ENCODE measurements at places on chromosomes 3 and 15. TPM values are rescaled to one million over a fixed set of nuclear protein-coding genes. Genes with fewer than 3 reads are reported as not detected.

Gene SEMA6D
- total RNA-seq: 2.3 TPM

Gene DCLK3
- not detected for total RNA-seq

Gene PRR20G
- not detected for total RNA-seq

Gene BUB1B
- total RNA-seq: 1.2 TPM

Gene CCDC191
- 0.88 TPM for total RNA-seq

Gene FAH
- 164 TPM for total RNA-seq

Gene DISP2
- total RNA-seq: 0.06 TPM

Gene CHCHD4
- 8.2 TPM for total RNA-seq

Gene DCBLD2
- total RNA-seq: 11.3 TPM

Gene LMAN1L
- total RNA-seq: not detected

DNA sequence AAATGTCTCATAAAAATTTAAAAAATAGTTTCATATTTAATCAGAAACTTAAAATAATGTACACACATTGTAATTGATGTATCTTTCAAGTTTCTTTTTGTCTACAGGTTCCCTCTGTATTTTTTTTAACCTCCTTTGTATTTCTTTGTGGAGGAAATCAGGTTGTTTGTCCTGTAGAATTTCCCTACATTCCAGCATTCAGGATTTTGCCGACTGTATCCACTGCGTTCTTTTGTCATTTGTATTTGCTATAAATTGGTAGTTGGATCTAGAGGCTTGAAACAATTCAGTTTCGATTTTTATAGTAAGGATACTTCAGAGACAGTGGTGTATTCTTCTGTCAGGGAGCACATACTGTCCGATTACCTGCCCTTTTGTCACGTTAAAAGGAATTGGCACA is 367.2 kb downstream of the SOX2 start:
- no peak for DNase-seq

DNA sequence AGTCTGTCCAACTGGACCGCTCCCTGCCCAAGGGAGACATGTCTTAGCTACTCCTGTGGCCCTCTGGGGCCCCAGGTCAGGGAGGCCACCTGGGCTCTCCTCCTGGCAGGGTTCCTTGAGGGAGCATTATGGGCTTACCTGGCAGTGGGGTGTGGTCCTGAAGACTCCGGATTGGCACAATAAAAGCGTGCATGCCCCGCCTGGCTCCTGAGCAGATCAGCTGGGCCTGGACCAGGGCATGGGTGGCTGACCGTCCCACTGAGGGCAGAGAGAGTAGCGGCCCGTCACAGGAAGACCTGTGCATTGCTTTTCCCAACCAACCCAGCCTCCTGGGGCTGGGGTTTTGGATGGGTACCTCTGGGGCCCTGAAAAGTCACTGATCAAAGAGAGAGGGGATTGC is 5.4 kb downstream of the ACOX2 start:
- no peak for DNase-seq

- no peak for DNase-seq
These were observed 400.4 kb upstream of the THBS1 start for GRCh38 chr15:39180483-39180933.

DNA sequence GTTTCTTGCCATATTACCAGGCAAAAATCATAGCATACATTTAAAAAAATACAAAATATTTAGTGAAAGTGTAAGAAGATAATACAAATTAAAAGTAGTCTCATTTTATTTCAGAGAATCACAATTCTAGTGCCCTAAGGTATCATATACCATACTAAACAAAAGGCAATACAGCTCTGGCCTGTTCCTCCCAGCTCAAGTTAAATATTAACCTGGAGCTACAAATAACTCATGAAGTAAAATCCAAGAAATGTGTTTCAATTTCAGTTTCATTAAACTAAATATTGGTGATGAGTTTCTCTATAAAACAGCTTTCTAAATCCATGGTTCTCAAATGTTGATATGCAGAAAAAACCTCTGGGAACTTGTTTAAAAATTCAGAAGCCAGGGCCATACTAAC is 67.7 kb downstream of the INO80 start:
- no peak for DNase-seq

- DNase-seq: peak; percentile 62
These were observed 28.7 kb downstream of the NGRN start for GRCh38 chr15:90294159-90294558.

GRCh38 chr3:147400111-147400510 is 6.2 kb downstream of the ZIC4 start:
- no peak for DNase-seq

DNA sequence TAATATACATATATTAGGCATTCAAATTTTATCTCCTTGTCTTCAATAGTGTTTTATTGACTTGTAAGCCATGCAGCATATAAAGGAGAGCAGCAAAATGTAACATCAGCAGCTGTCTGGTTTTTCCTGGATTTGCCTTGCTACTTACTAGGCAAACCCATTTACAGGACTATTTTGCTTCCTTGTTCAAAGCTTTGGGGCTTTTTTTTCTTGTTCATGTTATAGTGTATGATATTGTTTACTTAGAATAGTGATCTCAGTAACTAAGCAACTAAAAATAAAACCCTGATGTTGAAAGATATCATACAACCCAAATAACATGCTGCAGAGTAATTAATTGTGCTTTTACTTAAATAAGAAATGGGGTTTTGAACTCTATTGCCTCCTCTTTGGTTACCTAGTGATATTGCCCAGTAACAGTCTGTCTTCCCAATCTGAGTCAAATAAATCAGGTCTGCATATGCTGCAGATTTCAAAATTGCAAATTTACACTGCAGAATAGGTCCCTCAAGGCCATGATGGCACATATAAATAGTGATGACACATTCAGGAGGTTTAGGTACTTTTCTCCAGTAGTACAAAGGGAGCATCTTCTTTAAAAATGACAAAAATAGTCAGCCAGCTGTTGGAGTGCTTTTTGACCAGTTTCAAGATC is 578.1 kb upstream of the NECTIN3 start:
- DNase-seq: no peak

GRCh38 chr3:13718000-13718399 is 161.9 kb downstream of the WNT7A start:
- DNase-seq: no peak

DNA sequence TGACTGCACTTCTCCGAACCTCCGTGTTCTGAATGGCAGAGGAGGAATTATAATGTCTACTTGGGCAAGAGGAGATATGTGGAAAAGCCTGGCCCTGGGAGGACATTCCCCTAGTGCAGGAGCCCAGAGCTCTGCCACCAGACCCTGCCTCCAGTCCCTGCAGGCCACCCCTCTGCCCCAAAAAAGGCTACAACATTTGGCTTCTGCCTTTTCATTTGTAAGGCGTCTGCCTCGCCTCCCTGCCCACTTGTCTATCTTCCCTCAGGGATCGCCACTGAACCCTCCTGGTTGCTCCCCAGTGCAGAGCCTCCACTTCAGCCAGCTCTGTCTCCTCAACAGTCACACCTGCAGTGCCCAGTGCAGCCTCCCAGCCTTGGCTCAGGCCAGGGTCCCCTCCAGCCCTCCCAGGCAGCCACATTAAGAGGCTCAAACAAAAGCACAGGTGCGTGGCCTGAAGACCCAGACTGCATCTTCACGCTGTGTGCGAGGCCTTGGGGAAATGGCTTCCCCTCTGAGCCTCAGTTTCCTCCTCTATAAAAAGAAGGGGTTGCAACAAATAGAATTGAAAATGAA is 125.9 kb upstream of the SMAD3 start:
- no peak for DNase-seq

DNA sequence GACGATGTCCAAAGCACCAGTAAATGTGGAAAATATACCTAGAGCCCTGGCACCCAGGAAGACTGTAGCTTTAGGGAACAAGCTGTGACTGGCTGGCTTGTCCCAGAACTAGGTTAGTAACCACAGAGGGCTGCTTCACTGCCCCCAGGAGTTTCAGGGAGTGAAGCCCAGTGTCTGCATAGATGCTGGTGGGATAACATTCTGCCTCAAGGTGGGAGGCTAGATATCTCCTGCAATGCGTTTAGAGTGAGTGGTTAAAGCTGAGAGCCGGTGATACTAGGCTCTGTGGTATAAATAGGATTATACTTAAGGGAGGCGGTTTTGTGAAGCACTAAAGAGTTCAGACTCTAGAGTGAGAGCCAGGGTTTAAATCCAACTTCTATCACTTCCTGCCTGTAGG is 11.7 kb upstream of the CP start:
- DNase-seq: no peak

GRCh38 chr3:40653001-40653400 is 128.2 kb downstream of the ZNF621 start:
- DNase-seq: no peak

GRCh38 chr15:70585707-70586034 is 177.7 kb downstream of the UACA start:
- DNase-seq: no peak

DNA sequence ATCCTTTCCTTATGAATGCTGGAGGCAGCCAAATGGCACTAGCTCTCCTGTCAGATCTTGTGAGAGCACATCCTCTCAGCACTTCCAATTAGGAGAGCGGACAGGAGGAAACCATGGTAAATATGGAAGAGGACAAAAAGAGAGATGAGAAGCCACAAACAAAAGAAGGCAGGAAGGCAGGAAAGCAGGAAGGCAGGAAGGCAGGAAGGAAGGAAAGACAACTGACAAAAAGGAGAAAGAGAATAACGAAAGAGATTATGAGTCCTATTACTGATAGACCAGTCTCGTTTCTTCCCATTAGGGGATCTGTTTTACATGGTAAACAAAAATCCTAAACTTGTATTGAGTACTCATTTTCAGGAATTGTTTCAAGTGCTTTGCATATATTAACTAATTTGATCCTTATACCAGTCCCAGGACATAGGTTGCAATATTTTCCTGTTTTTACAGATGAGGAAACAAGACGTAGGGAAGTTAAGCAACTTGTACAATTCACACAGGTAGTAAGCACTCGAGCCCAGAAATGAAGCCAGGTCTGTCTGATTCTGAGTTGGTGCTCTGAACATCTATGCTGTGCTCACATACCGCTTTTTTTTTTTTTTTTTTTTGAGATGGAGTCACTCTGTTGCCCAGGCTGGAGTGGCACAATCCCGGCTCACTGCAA is 4.2 kb downstream of the BCL2A1 start:
- DNase-seq: peak; percentile 34

DNA sequence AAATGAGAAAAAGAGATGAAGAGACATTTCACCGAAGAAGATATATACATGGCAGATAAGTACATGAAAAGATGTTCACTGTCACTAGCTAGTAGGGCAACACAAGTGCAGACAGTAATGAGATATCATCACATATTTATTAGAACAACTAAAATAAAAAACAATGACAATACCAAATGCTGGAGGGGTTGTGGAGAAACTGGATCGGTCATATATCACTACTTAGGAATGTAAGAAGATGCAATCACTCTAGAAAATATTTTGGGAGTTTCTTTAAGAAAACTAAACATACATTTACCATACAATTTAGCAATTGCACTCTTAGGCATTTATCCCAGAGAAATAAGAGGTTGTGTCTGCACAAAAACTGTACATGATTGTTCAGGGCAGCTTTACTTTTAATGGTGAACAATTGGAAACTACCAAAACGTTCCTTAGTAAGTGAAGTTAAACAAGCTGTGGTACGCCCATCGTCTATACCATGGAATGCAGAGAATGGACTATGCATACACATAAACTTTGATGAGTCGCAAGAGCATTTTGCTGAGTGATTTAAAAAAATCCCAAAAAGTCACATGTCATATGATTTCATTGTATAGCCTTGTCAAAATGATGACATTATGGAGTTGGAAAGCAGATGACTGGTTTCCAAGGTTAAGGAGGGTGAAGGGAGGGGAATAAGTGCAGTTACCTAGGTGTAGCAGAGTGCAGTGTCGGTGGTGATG is 149.0 kb upstream of the UBE3A start:
- DNase-seq: no peak

DNA sequence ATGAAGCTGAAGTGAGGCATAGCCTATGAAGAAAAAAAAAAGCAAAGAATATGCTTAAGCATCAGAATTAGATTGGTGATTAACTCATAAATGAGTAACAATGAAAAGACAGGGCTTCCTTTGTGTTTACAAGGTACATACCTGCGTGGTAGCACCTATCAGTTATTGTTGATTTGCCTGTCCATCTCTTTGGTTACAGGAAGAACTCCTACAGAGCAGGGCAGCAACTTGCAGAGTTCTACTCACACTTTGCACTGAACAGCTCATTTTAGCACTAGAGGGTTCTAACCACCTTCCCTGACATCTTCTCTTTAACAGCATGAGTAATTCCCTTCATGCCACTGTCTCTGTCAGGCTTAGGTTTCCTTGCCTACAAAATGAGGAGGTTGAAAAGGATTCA is 166.0 kb downstream of the DPH6 start:
- no peak for DNase-seq

DNA sequence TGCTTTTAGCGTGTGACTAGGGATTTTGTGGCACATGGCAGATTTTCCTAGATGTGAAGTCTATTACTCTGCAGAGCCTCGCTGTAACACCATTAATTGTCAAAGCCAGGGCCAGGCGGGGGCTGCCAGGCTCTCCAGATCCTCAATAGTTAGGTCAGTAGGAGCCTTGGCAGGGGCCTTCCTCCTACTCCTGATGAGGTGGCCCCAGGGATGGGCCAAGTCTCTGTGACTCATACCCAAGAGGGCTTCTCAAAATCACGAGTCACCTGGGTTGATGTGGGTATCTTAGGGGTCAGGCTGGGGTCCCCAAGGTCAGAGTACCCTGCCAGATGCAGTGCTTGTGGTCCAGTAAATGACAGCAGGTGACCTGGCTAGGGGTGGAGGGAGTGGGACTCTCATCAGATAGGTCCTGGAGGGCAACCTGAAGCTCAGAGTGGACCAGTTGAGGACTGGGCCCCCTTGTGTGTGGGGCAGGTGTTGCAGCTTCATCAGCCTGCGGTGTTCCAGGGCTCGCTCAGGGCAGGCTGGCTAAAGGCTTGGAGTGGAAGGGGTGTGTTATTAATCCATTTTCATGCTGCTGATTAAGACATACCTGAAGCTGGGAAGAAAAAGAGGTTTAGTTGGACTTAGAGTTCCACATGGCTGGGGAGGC is 88.5 kb upstream of the MYZAP start:
- DNase-seq: no peak

GRCh38 chr15:39896101-39896500 is 24.0 kb downstream of the GPR176 start:
- DNase-seq: no peak

DNA sequence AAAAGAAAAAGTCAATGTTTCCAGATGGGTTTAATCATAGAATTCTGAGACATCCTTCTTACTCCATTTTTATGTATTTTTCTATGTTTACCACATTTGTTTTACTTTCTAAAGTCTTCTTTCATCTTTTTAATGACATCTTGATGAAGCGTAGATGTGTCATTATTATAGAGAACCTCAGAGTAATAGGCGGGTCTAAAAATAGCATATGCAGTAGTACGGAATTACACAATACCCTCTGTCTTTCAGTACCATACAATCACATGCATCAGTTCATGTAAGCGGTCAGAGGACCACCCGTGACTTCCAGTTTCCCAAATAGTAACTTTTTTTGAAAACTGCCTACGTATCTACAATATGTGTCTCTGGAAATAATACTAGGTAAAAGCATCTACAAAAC is 224.0 kb downstream of the PLOD2 start:
- DNase-seq: no peak

- DNase-seq: no peak
These were observed 38.2 kb downstream of the FOXP1 start for GRCh38 chr3:71545330-71545729.
